Thoracic aorta (tissue), 2 donors: ENCODE measurements at places on chromosomes 5 and 9. TPM values are rescaled to one million over a fixed set of nuclear protein-coding genes. Genes with fewer than 3 reads are reported as not detected.

GRCh38 chr5:60333005-60333571 lies 366.9 kb downstream of the DEPDC1B start:
- no peak for DNase-seq

GRCh38 chr9:20980832-20981455 lies 50.5 kb downstream of the HACD4 start:
- no peak for DNase-seq

- DNase-seq: no peak
These were observed 251.1 kb upstream of the TUT7 start for GRCh38 chr9:86605303-86605702.

GRCh38 chr5:135213466-135214239 lies 179.6 kb upstream of the PITX1 start:
- no peak for DNase-seq

- no peak for DNase-seq
These were observed at the start of gene LCN6 for GRCh38 chr9:136748201-136748600. TSS of gene LCN6 (minus strand) at chr9:136748525. CDS start at chr9:136748483, 42 bp downstream.

DNA sequence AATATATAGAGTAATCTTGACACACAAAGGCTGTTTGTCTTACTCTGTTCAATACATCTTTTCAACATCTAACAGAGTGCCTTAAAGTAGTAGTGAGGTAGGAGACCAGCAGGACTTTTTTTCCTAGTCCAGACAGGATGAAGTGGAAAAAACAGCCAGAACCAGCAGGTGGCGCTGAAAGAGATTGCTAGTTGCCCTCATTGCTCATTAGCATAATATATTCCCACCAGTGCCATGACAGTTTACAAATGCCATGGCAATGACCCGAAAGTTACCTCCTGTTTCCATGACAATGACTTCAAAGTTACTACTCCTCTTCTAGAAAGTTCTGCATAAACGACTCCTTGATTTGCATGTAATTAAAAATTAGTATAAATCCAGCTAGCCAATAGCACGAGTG lies 387.4 kb downstream of the ACTL7B start:
- no peak for DNase-seq

- no peak for DNase-seq
These were observed 23.6 kb downstream of the IRX4 start for GRCh38 chr5:1859099-1859498.

DNA sequence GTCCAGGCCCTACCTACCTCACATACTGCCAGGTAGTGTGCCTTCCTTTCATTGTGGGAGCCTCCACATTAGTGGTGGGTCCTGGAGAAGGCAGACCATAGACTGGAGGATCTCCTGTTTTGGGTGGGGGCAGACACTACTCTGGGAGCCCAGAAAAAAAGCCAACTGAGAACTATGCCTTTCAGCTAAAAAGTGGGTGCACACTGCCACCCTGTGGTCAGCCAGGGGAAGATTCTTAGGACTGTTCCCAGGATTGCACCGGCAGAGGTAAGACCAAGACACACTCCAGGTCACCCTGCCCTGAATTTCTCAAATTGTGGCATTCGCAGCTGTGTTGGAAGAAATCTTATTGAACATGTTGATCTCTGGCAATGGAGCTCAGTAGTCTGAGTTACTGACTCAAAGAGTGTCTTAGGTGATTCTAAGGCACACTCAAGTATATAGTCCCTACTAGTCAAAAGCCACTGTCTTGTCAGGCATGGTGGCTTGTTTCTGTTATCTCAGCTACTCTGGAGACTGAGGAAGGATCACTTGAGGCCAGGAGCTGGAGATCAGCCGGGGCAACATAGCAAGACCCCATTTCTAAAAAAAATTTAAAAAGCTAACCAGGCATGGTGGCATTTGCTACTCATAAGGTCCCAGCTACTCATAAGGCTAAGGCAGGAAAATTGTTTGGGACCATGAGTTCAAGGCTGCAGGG lies 3.6 kb downstream of the SIGMAR1 start:
- no peak for DNase-seq

- no peak for DNase-seq
These were observed 260.9 kb downstream of the SH3GL2 start for GRCh38 chr9:17839776-17840175.

- DNase-seq: no peak
These were observed 167.7 kb upstream of the PPP2R2B start for GRCh38 chr5:147046281-147046680.

DNA sequence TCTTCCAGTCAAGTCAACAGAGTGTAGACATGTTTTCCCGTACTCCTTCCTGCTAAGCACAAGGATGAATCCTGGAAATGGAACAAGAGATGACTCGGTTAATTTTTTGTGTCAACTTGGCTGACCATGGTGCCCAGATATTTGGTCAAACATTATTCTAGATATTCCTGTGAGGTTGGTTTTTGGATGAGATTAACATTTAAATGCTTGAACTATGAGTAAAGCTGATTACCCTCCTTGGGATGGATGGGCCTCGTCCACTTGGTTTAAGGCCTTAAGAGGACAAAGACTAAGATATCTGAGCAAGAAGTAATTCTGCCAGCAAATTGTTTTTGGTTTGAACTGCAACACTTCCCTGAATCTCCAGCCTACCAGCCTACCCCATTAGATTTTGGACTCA lies 338.1 kb upstream of the MSX2 start:
- no peak for DNase-seq

DNA sequence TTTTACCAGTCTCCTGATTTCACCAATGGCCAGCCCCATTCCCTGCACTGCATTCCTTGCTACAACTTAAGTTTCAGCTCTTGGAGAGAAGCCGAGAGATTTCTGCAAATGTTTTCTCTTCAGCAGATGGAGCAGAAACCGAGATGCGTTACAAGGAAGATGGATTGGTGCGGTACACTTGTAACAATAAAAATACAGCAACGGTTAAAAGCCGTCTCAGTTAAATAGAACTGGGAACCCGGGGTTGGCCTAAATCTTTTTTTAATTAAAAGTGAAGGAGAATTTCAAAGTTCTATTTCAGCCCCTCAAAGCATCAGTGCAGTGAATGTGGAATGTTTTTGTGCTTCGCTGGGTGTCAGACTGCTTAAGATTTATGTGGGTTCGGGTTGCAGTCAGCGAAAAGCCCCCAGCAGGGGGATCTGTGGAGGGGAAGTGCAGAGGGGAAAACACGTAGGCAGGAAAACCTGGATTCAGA lies 19.8 kb downstream of the BRINP1 start:
- no peak for DNase-seq

DNA sequence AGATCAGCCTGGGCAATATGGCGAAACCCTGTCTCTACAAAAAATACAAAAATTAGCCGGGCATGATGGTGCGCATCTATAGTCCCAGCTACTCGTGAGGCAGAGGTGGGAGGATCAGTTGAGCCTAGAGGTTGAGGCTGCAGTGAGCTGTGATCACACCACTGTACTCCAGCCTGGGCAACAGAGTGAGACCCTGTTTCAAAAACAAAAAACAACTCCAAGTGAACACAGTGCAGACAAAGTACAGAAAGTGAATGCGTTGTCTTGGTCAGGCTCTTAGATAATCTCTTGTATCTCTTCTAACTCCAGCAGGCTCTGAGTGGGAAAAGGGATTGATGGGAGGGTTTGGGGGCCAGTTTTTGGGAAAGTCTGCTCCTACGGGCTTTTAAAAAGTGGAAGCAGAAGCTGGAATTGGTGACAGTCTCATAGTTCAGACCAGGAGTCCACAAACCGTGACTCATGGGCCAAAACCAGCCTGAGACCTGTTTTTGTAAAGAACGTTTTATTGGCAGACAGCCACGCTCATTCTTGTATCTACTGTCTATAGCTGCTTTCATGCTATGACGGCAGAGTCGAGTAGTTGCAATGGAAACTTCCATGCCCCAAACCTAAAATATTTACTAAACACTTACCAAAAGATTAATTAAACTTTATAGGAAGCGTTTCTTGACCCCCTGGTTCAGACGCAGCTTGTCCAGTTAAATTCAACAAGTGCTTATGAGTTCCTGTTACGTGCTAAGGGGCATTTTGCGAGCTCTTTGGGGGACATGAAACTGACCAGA lies 32.9 kb downstream of the NDST1 start:
- DNase-seq: peak; percentile 83

DNA sequence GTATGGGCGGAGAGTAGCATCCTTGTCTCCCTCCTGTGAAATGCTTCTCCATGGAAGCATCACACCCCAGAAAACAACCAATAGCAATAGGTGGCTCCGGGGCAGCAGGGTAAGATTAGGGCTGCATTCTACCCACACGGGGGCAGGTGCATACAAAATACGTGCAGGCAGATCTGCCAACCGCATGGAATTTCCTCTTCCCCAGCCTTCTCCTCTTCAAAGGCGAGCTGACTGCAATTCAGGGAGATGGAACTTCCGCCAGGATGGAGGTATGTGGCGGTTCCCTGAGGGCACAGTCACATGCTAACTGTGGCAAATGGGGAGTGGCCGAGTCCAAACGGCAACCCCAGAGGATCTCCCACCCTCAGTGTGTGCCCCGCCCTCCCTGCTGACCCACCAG lies 81.5 kb downstream of the LMNB1 start:
- no peak for DNase-seq

DNA sequence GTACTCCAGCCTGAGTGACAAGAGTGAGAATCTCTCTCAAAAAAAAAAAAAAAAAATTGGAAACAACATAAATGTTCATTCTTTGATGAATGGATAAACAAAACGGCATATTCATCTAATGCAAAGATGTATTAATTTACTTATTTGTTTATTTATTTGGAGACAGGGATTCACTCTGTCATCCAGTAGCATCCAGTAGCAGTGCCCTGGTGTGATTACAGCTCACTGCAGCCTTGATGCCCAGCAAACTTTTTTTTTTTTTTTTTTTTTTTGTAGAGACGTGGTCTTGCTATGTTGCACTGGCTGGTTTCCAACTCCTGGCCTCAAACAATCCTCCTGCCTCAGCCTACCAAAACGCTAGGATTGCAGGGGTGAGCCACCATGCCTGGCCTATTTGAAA lies 24.4 kb downstream of the OR2V2 start:
- no peak for DNase-seq

DNA sequence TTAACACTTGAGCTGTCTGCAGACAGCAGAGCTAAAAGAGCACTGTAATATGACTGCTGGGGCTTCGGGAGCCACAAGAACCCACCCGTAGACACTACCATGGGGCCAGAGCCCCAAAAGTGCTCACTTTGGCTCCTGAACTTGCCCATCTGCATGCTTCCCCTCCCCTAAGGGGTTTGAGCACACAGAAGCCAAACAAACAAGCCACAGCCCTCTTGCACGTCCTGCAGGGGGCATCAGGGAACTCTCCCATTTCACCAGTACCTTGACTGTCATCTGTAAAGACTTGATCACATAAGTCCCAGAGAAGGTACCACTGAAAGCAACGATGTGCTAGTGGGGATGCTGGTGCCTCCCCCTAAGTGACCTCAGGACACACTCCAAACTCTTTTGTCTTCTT lies 681.8 kb downstream of the SEMA5A start:
- DNase-seq: no peak

DNA sequence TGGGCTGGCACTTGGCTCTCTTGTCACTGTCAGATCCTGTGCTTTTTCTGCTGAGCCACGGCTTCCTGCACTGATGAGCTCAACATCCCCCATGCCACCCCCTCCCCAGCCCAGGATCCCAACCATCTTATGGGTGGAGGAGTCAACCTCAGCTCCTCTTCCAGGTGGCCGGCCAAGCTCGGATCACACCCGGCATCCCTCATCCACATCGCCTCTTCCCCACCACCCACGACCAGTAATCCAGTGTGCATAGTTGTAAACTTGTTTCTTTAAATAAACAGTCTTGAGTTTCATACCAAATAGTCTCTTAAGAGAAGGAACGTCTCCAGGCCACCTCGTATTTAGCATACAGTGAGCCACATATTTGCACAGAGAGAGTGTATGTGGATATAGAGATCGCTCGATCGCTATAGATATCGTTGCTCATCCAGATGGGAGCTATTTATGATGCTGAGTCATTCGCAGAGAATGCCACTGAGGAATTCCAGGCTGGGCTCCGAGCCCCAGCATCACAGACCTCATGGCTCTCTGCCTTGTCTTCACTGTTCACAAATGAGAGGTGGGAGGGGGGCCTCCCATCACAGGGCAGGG lies 61.8 kb upstream of the CPLX2 start:
- DNase-seq: no peak

GRCh38 chr5:166625210-166625865 lies 1666.1 kb upstream of the WWC1 start:
- no peak for DNase-seq

GRCh38 chr9:22446950-22447617 lies 460 bp downstream of the DMRTA1 start:
- no peak for DNase-seq

Gene ZFP37
- 1.8 TPM for total RNA-seq

Gene SMIM33
- total RNA-seq: not detected

Gene SPINK13
- total RNA-seq: not detected

Gene SAPCD2
- 0.92 TPM for total RNA-seq

Gene CAMK2A
- total RNA-seq: 0.35 TPM

Gene TMOD1
- total RNA-seq: 44.0 TPM

Gene PCDHA13
- 0.54 TPM for total RNA-seq
